Fibroblast of pulmonary artery (primary cell): ENCODE measurements at places on chromosomes 12 and 14.
A peak's percentile ranks its signal among the peaks of the same experiment; 100 is the strongest.

DNA sequence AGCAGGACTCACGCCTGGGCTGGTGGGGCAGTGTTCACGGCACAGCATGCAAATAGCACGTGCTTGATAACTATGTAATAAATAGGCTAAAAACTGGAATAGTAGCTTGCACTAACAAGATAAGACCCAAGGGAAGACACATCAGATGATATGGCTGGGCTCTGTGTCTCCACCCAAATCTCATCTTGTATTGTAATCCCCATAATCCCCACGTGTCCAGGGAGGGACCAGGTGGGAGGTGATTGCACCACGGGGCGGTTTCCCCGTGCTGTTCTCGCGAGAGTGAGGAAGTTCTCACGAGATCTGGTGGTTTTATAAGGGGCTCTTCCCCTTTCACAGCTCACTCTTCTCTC, 46.9 kb downstream of the RIMBP2 start:
- DNase-seq: no peak

DNA sequence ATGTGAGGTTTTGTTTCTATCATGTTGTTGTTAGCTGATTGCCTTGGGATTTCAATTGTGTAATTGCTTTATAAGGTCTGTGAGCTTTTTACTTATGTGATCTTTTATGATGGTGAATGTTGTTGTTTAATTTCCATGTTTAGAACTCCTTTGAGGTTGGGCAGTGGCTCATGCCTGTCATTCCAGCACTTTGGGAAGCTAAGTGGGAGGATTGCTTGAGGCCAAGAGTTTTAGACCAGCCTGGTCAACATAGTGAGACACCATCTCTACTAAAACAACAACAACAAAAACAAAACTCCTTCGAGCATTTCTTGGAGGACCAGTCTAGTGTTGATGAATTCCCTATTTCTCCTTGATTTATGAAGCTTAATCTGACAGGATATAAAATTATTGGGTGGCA, 102.1 kb upstream of the PMCH start:
- DNase-seq: no peak

DNA sequence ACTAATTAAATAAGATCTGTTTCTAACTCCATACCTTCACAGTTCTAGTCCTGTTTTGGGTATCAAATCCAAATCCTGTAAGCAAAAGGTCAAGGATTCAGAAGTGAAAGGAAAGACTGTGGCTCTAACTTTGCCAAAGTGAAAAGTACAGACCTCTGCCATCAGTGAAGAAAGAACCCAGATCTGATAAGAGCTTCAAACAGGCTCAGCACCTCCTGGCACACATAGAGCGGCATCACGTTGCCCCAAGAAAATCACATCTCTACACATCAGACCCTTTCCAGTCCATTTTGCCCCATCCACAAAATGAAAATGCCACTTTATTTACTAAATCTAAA, 23.2 kb downstream of the CLIP1 start:
- DNase-seq: no peak

DNA sequence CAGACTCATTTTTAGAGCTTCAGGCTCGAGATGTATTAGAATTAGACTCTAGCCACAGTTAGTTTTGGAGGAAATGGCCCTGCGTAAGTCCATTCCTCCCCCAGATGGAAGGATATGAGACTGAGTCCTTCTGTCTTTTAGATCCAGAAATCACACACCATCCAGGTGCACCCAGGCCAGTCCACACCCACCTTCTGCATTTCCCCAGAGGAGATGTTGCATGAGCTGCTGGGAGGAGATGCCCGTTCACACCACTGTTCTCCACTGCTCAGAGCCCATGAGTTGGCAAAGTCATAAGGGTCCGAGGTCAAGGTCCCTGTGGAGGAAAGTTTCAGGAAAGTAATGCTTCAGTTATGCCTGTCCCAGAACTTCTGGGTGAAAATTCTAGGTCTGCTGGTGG, 29.2 kb downstream of the VWF start:
- no peak for DNase-seq

GRCh38 chr14:95674613-95675012, 11.6 kb upstream of the TCL1B start:
- no peak for DNase-seq

GRCh38 chr14:71049435-71050133, 142.3 kb downstream of the PCNX1 start:
- peak; percentile 45 for DNase-seq

- DNase-seq: no peak
Observed at GRCh38 chr12:111819191-111820158, 22.6 kb upstream of the MAPKAPK5 start.
